ENCODE measurements at places on chromosomes 2 and 18.

DNA sequence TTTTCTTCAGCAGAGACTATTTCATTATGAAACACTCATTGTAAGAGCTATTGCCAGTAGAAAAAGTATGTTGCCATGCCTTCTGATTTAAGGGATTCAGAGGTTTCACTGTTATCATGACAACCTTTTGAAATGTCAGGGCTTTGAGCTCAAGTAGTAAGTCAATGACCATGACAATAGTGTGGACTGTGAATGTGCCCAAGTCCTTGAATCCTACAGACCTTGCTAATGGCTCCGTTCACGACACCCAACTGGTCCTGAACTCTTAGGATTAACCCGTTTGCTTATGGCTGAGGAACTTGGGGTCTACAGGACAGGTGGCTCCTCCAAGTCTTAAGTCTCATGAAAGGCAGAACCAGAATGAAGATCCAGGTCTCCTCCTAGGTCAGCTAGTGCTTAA, 17.6 kb upstream of the KIDINS220 start:
- H3K27ac ChIP-seq, result no peak overlapping the region
- no peak for DNase-seq
- no peaks in the 10 kb centered on the region for H3K27me3 ChIP-seq
- H3K4me1 ChIP-seq, result no peaks in the 10 kb centered on the region
- H3K36me3 ChIP-seq, result no peaks in the 10 kb centered on the region

DNA sequence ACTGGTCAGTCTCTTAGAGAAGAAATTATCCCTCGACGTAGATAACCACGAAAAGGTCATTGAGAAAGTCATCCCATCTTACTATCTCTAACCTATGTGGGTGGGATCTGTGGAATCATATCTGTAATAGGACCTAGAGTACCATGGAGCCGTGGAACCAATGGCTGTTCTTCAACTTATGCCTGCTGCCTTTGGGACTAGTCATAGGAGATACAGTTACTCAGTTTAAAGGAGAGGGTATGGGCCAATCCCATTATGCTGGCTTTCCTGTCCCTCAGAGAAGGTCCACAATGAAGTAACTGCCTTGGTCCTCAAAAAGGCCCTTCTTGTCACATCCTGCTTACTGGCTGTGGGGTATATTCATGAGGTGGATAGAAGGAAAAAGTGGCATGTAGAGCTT, 77.5 kb downstream of the FEZ2 start:
- peaks cover 45% of the 10 kb centered on the region for H3K36me3 ChIP-seq
- no peak overlapping the region for H3K27ac ChIP-seq
- no peaks in the 10 kb centered on the region for H3K27me3 ChIP-seq
- no peak overlapping the region for H3K4me3 ChIP-seq
- peaks cover 8% of the 10 kb centered on the region for H3K4me1 ChIP-seq

- H3K27me3 ChIP-seq, result no peaks in the 10 kb centered on the region
- H3K4me1 ChIP-seq, result no peaks in the 10 kb centered on the region
- DNase-seq, result no peak
- no peaks in the 10 kb centered on the region for H3K36me3 ChIP-seq
- H3K27ac ChIP-seq, result no peak overlapping the region
Measured at GRCh38 chr2:169137924-169138323, 68.6 kb downstream of the DHRS9 start.

DNA sequence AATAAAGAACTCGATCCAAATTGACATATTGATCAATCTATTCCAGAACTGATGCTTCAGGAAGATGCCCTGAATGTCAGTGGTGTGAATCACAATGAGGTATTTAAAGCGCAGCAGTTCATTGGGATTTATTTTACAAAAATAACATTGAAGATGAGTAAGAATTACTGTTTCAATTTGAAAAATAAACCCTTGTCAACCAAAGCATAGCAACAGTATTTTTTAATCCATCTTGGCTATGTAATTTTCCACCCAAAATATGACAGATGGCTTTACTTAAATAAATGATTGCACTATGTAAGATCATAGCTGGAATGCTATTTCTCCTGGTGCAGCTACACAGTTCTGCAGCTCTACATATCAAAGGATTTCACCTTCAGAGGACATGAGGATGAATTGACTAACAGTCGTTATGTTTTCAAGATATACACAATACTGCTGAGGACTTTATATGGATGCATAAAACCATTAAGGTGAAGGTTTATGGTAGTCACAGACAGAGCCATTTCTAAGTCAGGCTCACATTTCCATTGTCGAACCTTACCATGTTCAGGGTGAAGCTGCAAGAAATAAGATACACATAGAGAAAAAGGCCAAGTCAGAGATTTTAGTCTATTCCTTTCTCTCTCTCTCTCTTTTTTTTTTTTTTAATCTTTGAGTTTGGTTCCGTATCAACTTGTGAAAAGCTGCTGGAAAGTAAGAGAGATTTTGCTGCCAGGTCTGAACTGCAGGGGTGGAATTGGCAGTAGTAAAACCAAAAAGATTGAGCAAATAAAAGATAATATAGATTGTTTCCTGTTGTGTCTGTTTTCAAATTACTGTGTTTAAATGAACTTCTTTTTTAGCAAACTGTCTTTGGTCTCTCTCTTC, 398.0 kb upstream of the CDH20 start:
- no peaks in the 10 kb centered on the region for H3K27me3 ChIP-seq
- H3K4me3 ChIP-seq, result no peak overlapping the region
- H3K27ac ChIP-seq, result no peak overlapping the region
- DNase-seq, result no peak
- H3K4me1 ChIP-seq, result peaks cover 15% of the 10 kb centered on the region

- no peak for DNase-seq
- H3K4me3 ChIP-seq, result no peak overlapping the region
- no peak overlapping the region for H3K27ac ChIP-seq
- no peaks in the 10 kb centered on the region for H3K27me3 ChIP-seq
Measured at GRCh38 chr2:187419808-187420207, 28.2 kb downstream of the CALCRL start.

DNA sequence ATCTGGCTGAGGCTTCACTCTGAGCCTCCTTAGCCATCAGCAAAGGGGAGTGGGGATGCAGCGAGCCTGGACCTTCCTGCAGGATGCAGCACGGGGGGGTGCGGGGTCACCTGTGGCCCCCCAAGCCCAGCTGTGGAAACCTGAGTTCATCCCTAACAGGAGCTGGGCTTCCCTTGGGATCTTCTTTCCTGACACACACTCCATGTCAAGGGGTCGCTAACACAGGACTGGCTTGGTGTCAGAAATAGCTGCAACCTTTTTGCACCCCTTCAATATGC, 174.7 kb downstream of the RTP5 start:
- H3K4me1 ChIP-seq, result no peaks in the 10 kb centered on the region
- H3K4me3 ChIP-seq, result no peak overlapping the region
- no peak for DNase-seq

GRCh38 chr2:54574107-54574859, 118.2 kb downstream of the SPTBN1 start:
- H3K36me3 ChIP-seq, result no peaks in the 10 kb centered on the region
- no peak overlapping the region for H3K4me3 ChIP-seq
- no peaks in the 10 kb centered on the region for H3K27me3 ChIP-seq
- H3K4me1 ChIP-seq, result peaks cover 45% of the 10 kb centered on the region

DNA sequence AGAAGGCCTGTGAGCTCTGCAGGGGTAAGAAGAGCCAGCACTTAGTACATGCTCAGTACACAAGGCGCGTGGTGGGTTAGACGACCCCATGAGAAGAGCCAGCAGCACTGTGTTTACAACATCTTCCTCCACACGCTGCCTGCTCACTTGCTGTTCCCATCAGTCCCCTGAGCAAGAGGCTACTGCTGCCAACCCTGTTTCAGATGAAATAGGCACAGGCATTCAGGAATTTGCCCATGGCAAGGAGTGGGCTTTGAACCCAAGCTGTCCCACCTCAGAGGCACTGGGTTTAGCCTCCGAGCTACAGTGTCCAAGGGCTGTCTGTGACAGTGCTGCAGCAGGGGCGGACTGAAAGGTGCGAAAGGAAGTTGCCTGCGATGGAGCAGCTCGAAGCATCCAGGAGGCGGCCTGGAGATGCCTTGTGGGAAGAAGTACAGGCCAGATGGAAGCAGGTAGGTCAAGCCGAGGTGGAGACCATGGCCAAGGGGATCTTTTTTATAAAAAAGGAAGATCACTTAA, 121.5 kb upstream of the PXDN start:
- DNase-seq, result no peak
- no peak overlapping the region for H3K27ac ChIP-seq
- H3K4me3 ChIP-seq, result no peak overlapping the region
- H3K4me1 ChIP-seq, result peaks cover 23% of the 10 kb centered on the region

DNA sequence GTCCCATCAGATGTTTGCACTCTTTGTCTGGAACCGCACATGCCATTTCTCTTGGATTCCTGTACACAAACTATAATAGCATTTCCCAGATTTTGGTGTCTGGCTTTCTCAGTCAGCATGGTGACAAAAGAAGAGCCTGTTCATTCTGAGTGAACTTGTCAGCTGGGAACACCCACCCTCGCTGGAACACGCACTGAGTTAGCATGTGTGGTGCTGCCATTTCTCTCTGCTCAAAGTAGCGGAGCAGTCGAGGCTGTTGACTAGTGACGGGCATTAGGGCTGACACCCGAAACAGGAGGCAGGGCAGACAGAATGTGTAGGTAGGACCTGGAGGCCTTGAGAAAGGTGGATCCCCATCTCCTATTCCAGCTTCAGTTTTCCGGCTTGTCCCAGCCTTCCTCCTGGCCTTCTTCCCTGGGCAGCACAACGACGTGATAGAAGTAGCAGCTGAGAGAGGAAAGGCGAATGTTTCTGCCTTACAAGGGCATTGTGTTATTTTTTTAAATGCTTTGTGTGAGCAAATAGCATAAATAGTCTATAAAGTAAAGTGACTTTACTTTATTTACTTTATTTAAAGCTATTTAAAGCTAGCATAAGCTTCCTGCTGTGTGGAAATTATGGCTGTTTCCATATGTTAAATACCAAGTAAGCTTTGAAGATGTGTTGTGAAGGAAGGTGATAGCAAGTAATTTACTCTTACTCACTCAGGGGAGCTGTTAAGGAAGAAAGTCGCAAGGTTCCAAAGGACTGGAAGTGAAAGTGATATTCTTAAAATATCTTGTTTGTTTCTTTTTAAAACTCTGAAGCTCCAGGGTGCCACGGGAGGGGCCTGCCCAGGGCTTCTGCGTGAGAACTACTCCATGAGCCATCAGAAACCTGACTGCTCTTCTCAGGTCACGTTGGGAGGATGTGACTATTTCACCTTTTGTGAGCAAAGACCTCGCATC, 272.6 kb downstream of the NEDD4L start:
- H3K4me3 ChIP-seq, result no peak overlapping the region
- H3K4me1 ChIP-seq, result peaks cover 26% of the 10 kb centered on the region
- DNase-seq, result no peak
- no peaks in the 10 kb centered on the region for H3K27me3 ChIP-seq

- no peak overlapping the region for H3K27ac ChIP-seq
- peaks cover 27% of the 10 kb centered on the region for H3K4me1 ChIP-seq
- DNase-seq, result no peak
- H3K36me3 ChIP-seq, result no peaks in the 10 kb centered on the region
Measured at GRCh38 chr2:236177604-236177966, 9.4 kb upstream of the GBX2 start.

DNA sequence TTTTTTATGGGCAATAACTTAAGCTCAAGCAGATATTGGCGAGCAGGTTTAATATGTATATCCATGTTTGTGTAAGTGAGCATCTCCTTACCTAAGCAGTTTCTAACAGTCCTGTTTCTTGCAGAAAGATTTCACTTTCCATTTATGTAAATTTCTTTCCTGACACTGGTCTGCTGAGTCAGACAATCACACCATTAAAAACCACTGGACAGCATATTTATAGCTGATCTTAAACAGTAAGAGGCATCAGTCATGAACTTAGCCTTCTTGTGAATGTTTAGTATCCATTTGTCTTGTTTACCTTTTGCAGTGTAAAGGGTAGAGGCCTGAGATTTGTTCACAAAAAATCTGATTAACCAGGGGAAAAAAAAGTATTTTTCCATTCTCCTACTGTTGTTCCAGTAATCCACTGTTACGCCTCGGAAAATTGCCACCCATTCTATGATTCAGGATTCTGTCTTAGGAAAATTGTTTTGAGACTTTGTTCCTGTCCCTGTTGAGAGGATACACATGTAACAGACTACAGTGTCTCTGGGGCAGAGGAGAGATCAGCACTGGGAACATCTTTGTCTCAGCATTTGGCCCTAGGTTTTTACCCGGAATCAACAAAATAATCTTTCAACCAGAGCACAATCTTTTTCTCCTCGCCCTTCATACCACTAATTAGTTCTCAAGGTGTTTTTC, 521.0 kb upstream of the NRP2 start:
- no peaks in the 10 kb centered on the region for H3K27me3 ChIP-seq
- no peaks in the 10 kb centered on the region for H3K4me1 ChIP-seq
- H3K27ac ChIP-seq, result no peak overlapping the region
- no peak for DNase-seq
- H3K36me3 ChIP-seq, result no peaks in the 10 kb centered on the region

DNA sequence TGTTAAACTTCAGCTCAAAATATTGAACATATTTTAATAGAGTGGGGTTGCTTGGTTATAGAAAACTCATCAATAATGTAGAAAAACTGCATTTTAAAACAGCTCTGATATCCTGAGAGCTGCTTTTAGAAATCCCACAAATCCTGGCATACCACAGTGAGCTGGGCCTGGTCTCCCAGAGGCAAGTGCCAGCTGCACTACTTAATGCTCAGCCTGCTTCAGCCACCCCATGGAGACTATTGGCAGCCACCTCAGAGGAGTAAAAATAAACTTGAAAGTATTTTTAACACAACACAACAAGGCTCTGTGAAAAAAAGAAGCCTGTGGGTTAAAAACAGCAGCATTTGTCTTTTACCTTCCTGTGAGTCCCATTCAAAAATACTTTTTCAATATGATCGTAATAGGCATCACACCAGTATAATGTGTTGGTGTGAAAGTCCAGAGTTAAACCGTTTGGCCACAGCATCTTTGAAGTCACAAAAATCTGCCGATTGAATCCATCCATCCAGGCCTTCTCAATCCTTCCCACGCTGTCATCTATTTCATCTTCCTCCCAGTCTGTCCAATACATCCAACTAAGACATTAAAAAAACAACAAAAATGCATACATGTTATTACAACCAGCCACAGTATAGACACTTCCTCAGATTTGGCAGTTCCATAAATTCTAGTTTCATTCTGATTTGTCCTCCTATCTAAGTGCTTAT, 1115.3 kb downstream of the LRP1B start:
- H3K27me3 ChIP-seq, result no peaks in the 10 kb centered on the region
- no peak overlapping the region for H3K4me3 ChIP-seq
- H3K4me1 ChIP-seq, result no peaks in the 10 kb centered on the region

GRCh38 chr2:120501591-120501990, 155.7 kb downstream of the INHBB start:
- H3K4me3 ChIP-seq, result no peak overlapping the region
- no peaks in the 10 kb centered on the region for H3K4me1 ChIP-seq
- no peaks in the 10 kb centered on the region for H3K27me3 ChIP-seq
- no peak overlapping the region for H3K27ac ChIP-seq
- H3K36me3 ChIP-seq, result no peaks in the 10 kb centered on the region

GRCh38 chr2:129369437-129369836, 610.0 kb upstream of the RAB6C start:
- H3K36me3 ChIP-seq, result no peaks in the 10 kb centered on the region
- DNase-seq, result no peak
- no peak overlapping the region for H3K27ac ChIP-seq
- no peak overlapping the region for H3K4me3 ChIP-seq
- H3K4me1 ChIP-seq, result no peaks in the 10 kb centered on the region
